AG09309 (cell line): ENCODE measurements at places on chromosomes 5 and 9.

GRCh38 chr9:124939944-124940343, 939 bp downstream of the GOLGA1 start:
- DNase-seq, result no peak

DNA sequence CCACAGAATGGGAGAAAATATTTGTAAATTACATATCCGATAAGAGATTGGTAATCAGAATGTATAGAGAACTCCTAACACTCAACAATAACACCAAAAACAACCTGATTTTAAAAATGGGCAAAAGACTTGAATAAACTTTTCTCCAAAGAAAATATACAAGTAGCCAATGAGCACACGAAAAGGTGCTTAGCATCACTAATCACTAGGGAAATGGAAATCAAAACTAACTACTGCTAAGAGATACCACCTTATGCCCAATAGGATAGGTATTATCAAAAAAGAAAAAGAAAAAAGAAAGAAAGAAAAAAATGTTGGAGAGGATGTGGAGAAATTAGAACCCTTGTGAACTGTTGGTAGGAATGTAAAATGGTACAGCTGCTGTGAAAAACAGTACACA, 212.1 kb downstream of the TLR4 start:
- no peak for DNase-seq

- DNase-seq, result peak; percentile 97
Measured at GRCh38 chr5:38783011-38783561, 62.7 kb upstream of the OSMR start.

DNA sequence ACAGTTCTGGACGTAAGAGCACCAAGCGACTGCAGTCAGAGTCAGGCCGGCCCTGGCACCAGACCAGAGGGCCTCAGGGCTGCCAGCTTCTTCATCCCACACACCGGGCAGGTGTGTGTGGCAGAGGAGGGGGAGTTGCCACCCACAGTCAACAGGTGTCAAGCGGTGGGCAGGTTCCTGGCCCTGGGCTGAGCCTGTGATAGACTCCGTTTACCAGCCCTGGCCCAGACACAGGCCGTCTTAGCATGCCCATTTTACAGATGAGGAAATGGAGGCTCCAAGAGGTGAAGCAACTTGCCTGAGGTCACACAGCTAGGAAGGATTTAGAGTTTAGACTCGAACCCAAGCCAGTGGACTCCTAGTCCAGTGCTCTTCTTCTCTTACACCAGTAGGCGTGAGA, 71.8 kb downstream of the HMCN2 start:
- DNase-seq, result no peak

GRCh38 chr5:93294199-93294598, 286.8 kb downstream of the NR2F1-AS1 start:
- peak; percentile 79 for DNase-seq

DNA sequence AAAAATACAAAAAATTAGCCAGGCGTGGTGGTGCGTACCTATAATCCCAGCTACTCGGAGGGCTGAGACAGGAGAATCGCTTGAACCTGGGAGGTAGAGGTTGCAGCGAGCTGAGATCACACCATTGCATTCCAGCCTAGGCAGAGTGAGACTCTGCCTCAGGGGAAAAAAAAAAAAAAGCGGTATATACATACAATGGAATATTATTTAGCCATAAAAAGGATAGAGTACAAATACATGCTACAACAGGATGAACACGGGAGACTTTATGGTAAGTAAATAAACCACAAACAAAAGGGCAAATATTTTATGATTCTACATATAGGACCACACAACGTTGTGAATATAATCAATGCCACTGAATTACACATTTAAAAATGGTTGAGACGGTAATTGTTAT, 5.2 kb downstream of the UBTD2 start:
- no peak for DNase-seq

GRCh38 chr5:56705217-56705616, 110.1 kb upstream of the MAP3K1 start:
- DNase-seq, result no peak

GRCh38 chr9:81594415-81594814, 94.9 kb downstream of the TLE1 start:
- DNase-seq, result no peak
